ENCODE measurements at places on chromosomes 3 and 15.

- DNase-seq = no peak
Observed at GRCh38 chr15:67066959-67067853, 1.8 kb downstream of the SMAD3 start.

DNA sequence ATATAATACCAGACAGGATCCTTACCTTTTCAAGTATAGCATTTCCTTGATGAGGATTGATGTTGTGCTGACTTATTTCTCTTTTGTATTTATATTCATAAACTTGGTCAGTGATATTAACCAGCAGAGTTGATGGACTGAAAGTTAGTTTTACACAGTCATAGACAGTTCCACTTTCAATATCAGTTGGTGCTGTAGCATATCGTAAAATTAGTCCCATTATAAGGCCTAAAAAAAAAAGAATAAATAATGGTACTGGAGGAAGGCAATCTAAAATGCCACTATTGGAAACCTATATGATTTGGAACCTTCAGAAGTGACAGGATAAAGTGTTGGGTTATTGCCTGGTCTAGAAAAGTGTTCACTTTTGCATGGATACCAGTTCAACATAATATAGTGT lies 16.3 kb downstream of the SLC9A9 start:
- DNase-seq = no peak

- DNase-seq = no peak
Observed at GRCh38 chr15:81502439-81502838, 128.4 kb upstream of the TMC3 start.

GRCh38 chr15:99296386-99296785 lies 45.1 kb downstream of the LRRC28 start:
- DNase-seq = no peak

DNA sequence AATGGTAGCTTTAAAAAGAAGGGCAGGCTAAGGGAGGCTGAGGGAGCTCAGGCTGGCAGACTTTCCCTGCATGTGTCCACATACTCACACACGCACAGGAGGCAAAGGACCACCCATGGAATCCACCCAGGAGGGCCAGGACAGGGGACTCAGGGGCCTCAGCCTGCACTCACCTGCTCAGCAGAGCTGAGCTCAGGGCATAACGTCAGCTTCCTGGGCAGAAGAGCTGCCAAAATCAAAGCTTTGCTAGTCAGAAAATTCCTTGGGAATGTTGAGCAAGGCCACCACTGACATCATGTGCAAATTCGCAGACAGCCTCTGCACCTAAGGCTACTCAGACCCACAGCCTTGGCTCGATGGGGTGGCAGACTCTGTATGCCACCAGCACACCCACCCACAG lies 16.4 kb upstream of the ALAS1 start:
- no peak for DNase-seq

DNA sequence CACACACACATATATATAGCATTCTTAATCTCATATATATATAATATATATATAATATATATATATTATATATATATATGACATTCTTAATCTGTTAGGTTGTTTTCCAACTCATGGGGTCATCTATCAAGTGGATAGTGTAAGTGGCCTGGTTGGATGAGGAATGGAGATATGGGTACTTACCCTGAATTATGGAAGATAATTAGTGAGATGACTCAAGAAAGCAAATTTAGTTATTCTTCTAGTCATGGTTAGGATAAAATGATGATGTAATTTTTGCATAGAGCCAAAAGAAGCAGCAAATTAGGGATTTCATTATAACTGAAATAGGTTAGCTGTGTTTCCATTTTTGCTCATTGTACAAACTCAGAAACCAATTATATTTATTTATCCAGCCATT lies 448.2 kb downstream of the LPP start:
- no peak for DNase-seq

GRCh38 chr3:127399154-127399553 lies 111.3 kb upstream of the PRR20G start:
- DNase-seq = no peak

GRCh38 chr3:23547905-23548650 lies 257.7 kb upstream of the UBE2E1 start:
- DNase-seq = no peak

- DNase-seq = no peak
Observed at GRCh38 chr3:12870942-12871341, 29.6 kb upstream of the RPL32 start.

DNA sequence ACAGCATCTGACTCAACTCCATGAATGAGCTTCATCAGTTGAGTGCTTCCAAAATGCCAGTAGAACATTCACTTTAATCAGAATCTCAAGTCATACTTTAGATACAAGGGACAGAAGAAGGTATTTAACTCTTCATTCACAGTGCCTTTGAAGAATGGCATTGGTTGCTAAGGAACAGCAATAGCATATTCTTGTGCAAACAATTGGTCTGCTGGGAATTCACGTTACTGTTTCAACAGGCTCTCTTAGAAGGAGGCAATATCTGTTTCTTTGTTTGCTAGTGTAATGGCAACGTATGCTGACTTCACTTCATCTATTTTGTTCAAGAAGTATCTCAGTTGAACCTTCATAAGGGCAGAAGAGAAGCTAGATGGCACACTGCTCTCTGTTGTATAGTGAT lies 113.9 kb downstream of the TMEM108 start:
- DNase-seq = no peak

GRCh38 chr3:54360320-54360719 lies 238.0 kb downstream of the CACNA2D3 start:
- no peak for DNase-seq

GRCh38 chr3:146250449-146251382 lies at the start of gene PLSCR4:
PLSCR4 (minus strand) TSS chr3:146251105; CDS start chr3:146222071, 29,034 bp downstream.
- peak; percentile 36 for DNase-seq

GRCh38 chr15:90343302-90343790 lies 8.7 kb upstream of the ZNF774 start:
- peak; percentile 26 for DNase-seq

DNA sequence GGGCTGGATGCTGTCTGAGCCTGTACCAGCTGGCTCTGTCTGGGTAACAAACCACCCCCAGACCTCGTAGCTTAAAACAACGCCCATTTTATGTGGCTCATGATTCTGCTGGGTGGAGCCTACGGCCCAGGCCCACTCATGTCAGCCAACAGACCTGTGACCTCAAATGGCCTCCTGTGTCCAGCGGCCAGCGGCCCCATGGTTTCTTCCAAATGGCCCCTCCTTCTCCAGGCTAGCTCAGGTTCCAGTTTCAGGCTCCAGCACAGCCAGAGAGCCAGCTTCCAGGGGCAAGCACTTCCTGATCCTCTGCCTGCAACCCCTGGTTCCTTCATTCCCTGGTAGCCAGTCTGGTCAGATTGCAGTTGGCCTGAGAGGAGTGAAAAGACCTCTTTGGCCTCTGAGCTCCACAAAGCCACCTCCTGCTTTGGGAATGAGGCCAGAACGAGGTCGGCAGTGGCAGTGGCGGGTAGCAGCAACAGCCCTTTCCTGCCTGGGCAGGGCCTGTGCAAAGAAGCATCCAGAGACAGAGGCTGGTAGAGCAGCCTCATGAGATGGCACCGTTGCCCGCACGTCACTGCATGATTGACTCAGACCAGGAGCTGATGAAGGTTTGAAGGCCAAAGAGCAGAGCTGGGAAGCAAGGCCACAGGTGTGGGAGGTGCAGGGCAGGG lies 21.0 kb upstream of the PLXNA1 start:
- no peak for DNase-seq

DNA sequence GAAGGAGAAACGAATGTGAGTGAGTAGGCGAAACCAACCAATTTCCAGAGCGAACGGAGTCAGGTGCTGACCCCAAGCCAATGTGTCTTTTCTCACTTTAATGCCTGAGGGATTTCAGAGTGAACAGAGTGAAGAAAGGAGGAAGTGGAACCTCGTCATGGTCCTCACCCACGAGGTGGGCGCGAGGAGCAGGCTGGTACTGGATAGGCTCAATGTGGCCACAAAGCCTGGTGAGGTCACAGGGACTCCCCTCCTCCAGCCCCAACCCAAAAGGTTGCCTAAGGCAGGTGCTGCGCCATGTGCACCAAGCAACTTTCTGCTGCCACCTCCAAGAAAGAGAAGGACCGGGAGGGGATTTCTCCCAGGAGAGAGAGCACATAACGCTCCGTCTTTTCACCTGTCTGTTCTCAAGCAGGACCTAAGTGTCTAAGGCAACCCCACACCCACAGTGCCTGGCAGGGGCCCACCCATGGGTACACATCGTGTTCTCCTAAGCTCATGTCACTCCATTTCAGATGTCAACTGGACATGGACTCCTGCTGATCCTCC lies 3.8 kb downstream of the NRROS start:
- DNase-seq = no peak

DNA sequence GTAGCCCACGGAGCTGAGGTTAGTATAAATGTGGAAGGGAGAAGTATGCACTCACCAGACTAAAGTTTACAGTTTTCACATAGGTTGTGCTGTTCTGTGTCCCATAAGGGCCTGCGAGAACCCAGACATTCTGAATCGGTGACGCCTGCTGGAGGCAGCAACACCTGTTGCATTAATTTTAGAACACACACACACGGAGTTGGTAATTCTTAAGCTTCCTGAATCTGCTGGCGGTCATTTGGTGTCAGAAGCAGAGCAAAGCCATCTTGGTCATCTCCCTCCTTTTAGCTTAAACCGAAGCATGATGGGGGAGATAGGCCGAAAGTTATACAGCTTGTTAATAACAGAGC lies 41.1 kb upstream of the AP3B2 start:
- DNase-seq = peak; percentile 42

GRCh38 chr3:13114811-13115575 lies 41.8 kb upstream of the IQSEC1 start:
- no peak for DNase-seq

DNA sequence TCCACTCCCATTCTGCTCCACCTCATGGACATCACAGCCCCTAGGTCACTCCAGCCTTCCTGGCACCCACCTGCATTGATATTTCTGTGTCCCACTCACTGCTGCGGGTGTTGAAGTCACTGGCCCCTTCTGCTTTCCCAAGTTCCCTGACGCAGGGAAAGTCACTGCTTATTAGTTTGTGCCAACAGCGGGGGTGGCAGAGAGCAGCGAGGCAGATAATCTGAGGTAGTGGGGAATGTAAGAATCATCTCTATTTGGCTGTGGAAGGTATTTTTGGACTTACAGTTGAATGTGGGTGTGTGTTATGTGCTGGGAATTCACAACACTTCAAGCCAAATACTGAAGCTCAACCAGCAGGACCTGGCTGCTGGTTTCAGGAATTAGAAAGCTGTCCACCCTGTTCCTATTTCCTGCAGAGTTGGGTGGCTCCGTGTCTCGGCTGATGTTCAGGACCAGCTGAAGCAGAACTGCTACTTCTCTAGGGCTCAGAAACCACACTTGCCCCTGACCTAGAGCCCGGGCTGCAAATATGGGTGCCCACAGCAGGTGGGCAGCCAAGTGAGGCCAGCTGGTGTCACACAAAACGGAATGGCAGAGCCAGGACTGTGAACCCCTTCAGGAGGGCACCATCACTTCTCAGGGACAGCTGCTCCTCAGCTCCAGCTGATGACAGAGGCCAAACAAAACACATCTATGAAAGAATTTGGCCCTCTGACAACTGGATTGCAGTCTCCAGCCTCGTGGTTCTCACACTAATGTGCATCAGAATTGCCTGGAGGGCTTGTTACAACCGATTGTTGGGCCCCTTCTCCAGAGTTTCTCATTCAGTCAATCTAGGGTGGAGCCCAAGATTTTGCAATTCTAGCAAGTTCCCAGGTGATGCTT lies 57.7 kb downstream of the SEMA5B start:
- DNase-seq = no peak

DNA sequence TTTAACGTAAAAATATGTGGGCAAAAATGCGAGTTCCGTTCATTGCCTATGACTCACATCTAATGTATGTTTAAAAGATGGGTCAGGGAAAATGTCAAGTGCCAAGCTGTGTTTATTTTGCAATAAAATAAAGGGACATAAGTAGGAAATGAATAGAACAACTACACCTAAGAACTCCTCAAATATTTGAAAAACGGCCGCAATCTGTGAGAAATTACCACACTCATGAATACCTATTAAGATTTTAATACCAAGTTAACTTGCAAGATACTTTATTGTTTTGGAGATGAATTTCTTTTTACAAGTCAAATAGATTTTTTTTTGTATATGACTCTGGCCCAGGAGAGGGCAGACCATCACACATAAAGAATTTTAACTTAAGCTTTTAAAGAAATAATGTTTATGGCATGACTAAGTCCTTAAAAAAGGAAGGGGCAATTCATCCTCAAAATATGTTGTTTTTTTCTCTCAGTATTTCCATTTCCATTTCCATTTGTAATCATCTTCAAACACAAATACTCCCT lies 152.7 kb downstream of the SUCNR1 start:
- DNase-seq = peak; percentile 65

GRCh38 chr3:15300323-15301078 lies 31.9 kb downstream of the SH3BP5 start:
- DNase-seq = peak; percentile 75

- DNase-seq = peak; percentile 81
Observed at GRCh38 chr15:90249203-90249863, at the start of gene TTLL13. TTLL13 (plus strand) TSS chr15:90249556; CDS start chr15:90250631, 1,075 bp downstream.

GRCh38 chr15:99956820-99957641 lies 223.8 kb upstream of the LYSMD4 start:
- no peak for DNase-seq

GRCh38 chr3:106183762-106184391 lies 315.1 kb upstream of the CBLB start:
- DNase-seq = peak; percentile 41

DNA sequence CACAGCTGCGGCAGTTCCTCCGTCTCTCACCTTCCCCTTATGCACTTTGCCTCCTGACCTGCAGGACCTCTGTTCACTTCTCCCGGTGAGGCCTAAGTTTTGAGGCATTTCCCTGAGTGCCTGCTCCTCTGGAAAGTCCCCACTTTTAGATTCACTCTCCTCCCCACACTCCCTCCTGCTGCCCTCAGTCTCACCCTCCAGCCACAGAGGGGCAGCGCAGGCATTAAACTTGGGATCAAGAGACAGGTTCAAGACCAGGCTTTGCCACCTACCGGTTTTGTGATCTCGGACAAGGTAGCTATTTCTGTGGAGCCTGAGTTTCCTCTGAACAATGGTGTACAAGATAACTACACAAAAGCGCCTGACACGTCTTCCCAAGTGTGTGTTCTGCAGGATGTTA lies 19.4 kb downstream of the SLC6A11 start:
- no peak for DNase-seq

DNA sequence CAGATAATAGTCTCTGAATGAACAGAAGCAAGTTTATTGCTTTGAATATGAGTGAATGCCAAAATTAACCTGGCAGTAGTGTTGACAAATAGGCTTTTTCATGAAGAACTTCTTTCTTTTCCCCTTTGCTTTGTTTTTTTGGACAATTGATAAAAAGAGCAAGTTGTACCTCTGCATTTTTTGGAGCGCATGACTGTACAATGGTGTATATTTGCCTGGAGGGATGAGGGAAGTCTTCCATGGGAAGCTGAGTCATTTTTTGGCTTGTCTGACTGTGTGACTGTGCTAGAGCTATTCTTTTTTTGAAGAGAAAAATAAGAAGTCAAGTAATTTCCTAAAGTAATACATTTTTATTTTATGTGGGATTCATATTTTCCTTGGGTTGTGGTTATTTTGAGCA lies 186.9 kb downstream of the KLHL25 start:
- DNase-seq = peak; percentile 69

DNA sequence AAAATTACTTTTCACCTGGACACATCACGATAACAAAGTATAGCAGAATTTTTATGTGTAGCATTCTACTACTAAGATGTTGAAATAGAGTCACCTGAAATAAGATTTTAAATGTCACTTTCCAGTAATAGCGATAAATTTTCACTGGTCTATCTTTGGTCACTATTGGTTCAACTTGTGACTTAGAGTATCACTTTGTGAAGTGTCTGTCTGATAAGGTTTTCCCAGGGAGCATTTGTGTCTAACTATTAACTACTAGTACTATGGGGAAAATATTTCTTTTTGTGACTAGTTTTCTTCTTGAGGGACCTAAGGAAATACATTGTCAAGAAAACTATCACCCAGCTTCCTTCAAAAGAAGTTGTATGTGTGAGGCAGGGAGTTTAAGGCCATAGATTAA lies 11.0 kb downstream of the TRPC1 start:
- DNase-seq = no peak
